Globus pallidus (tissue), 1 donor: ENCODE measurements at places on chromosomes 1 and 21.

DNA sequence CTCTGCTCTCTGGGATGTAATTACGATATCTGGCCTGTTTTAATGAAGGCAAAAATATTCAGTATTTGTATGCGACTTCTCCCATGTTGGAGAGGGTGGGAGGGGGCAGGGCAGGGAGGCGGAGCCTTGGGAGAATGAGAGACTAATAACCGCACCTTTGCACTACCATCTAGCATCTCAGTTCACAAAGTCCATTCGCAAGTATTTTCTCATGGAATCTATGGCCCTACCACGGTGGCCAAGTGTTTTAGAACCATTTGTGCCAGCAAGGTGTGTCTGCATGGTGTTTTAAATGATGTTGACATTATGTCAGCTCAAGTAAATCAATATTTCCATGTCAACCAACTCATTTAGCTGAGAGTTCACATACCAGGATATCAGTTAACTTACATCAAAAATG is 14.3 kb upstream of the BLACAT1 start:
- no peak for DNase-seq

DNA sequence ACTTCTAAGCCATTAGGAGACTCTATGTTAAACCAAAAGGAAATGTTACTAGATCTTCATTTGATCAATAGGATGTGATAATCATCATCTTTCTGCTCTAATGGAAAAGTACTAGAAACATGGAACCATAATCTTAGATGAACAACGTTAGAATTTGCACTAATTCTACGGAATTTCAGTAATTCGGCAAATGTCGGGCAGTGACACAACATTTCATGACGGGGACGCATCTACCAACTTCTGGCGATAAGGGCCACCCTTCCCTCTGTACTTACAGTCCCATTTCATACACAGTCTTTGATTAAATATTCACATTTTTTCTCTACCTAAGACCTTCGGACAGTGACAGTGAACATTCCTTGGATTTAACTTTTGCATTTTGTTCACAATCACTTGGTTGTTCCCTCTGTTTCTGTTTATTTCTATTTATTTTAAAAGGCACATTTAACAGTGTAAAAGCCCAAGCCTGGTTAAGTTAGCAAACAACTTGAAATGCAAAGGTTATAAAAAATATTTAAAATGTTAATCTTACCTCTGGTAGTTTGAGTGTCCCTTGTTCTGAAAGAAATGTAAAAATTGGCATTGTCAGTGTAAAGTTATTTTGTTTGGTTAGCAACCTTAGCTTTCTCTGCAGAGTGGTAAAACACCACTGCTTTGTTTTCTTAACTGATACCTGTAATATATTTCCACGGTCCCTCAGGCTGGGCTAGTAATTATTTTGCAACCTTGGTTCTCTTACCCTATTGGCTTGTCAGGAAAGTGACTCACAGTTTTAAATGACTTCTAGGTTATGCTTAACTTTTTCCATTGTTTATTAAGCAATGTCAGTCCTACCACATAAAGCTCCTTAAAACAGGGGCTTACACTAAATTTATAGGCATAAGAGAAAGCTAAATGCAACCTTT is 276.9 kb downstream of the VAV3 start:
- DNase-seq: no peak

GRCh38 chr1:188668083-188668482 is 1809.6 kb downstream of the BRINP3 start:
- no peak for DNase-seq

- no peak for DNase-seq
Measured at GRCh38 chr1:212255705-212256307, 29.4 kb upstream of the PPP2R5A start.

DNA sequence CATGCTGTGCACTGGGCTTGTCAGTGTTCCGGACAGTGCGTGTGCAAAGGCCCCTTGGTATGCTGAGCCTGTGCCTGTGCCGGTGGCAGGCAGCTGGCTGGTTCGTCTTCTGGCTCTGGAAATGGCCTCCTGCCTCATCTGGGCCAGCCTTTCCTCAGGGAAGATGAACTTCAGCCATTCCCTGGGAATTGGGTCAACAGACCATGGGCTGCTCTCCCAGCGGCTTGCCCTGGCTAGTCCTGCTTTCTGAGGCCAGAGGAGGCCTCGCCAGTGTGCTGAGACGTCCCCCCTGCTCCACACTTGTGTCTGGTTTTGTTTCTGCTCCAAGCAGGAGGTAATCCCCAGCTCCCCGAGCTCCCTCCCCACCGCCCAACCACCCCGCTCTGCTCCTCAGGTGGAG is 32.6 kb upstream of the RD3 start:
- DNase-seq: no peak

GRCh38 chr1:164557270-164557669 is 1.7 kb upstream of the PBX1 start:
- no peak for DNase-seq

GRCh38 chr1:54378157-54378873 is 27.9 kb downstream of the SSBP3 start:
- peak; percentile 42 for DNase-seq

- DNase-seq: no peak
Measured at GRCh38 chr1:8493916-8494540, 176.1 kb downstream of the SLC45A1 start.

GRCh38 chr1:189175889-189176288 is 1301.8 kb downstream of the BRINP3 start:
- no peak for DNase-seq

DNA sequence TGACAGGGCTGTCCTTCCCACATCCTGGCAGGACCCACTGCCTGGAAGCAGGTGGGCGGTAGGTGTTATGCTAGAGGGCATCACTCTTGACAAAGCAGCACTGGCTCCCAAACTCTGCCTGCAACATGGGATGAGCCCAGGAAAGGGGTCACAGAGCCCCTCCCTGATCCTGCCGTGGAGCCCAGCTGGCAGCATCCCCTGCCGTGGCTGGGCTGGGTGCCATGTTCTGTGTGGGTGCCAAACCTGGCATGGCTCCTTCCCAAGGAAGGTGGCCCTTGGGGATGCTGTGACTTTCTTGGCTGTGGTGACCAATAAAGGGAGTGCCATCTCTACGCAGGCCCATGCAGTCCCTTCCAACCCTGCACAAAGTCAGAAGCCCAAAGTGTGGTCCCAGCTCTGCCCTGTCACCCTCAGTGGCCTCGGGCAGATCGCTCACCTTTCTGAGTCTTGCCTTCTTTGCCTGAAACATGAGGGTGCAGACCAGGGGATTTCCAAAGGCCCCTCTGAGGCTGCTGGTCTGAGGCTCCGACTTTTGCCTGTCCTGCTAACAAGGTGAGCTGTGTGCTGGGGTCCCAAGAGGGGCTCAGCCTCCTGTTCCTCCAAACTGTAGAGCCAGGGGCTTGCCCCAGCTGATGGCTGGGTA is 6.0 kb downstream of the CDK18 start:
- no peak for DNase-seq

DNA sequence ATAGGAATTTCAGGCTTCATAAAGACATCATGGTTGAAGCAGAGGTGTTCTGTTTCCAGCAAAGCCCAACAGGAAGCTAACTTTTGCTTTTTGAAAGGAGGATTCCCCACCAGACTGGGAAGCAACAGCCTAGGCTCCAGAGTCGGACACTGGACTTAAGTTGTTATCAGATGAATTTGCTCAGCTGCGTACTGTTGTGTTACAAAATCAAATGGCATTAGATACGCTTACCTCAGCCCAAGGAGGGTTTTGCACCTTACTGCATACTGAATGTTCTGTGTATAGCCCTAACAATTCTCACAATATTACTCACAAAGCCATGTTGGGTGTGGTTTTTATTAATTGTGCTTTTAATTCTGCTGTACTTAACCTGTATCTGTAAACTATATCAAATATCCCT is 547 bp upstream of the CHIA start:
- no peak for DNase-seq

DNA sequence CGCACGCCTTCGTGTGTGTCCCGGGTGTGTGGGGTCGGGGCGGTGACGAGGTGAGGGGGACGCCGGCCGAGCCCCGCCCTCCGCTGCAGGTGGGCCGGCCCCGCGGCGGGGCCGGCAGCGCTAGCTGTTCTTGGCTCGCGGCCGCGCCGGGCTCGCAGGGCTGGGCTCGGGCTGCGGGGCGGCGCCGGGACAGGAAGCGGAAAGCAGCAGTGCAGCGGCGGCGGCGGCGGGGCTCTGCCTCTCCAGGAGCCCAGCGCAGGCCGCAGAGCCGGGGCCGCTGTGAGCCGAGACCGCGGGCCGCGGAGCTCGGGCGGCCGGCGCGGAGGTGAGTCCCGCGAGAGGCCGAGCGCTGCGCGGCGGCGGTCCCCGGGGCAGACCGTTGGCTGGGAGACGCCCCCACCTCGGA is at the start of gene VANGL1:
Gene VANGL1 (plus strand): TSS at position 209 of the 406 bp plus-strand sequence. CDS start 9,444 bp downstream, outside the sequence.
- no peak for DNase-seq

- DNase-seq: peak; percentile 17
Measured at GRCh38 chr1:102970496-102971078, 137.7 kb downstream of the COL11A1 start.

DNA sequence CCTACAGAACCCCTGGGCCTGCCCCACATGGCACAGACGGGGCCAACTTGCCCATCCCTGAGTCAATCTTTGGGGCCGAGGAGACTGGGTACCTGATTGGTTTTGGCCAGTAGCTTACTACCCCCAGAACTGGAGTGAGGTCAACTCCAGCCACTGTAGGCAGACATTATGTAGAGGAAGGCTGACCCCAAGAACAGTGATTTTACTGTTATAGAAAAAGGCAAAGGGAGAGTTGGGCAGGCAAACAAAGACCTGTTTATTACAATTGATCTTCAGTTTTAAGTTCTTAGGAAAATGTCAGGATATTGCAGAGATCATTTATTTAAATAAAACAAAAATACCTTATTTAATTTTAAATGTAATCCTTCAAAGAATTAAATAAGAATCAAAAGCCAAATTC is 653.8 kb downstream of the NPHP4 start:
- peak; percentile 55 for DNase-seq

GRCh38 chr1:241579434-241579833 is 47.3 kb downstream of the KMO start:
- no peak for DNase-seq

GRCh38 chr1:36771660-36772284 is 262.5 kb downstream of the GRIK3 start:
- DNase-seq: no peak
